ENCODE measurements at places on chromosomes 7 and 10.

- DNase-seq = no peak
Observed at GRCh38 chr10:91796331-91797047, 1.7 kb upstream of the TNKS2 start.

GRCh38 chr7:111750878-111751277 is 188.6 kb upstream of the IMMP2L start:
- DNase-seq = no peak

GRCh38 chr10:70795613-70796012 is 10.4 kb upstream of the TBATA start:
- no peak for DNase-seq

DNA sequence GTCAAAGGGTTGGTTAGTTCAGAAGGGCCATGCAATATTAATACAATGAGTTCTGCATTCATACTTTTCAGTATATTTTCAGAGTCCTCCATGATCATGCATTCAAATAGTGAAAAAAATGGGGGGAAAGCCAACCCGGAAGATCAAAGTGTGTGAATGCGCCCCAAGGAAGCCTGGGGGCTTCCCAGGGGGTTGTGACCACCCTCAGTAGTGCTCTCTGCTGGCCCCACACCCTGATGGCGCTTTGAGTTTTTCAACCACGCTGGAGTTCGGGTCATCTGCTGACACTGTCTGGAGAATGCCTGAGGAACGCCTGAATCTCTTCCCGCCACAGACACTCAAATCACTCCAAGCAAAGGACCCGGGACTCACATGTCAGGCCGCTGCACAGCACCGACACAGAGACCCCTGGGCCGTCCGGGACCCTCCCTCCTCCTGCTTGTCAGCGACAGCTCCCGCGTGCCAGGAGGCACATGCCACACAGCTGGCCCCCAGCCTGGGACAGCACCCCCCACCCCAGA is 1.0 kb downstream of the TNS3 start:
- no peak for DNase-seq

- no peak for DNase-seq
Observed at GRCh38 chr7:45007106-45007505, 7.1 kb downstream of the CCM2 start.

DNA sequence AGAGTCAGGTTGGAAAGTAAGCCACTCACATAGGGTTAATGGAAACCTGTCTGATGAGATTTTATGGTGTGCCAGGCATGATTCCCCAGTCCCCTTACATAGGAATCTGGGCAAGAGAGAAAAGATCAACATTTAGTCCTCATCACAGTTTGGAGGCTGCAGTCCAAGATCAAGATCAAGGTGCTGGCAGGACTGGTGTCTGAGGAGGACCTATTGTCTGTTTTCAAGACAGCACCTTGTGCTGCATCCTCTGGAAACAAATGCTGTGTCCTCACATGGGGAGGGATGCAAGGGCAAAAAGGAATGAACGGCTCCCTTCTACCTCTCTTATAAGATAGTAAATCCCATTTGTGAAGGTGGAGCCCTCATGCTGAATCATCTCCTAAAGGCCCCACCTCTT is 244.8 kb upstream of the GALNT17 start:
- no peak for DNase-seq

DNA sequence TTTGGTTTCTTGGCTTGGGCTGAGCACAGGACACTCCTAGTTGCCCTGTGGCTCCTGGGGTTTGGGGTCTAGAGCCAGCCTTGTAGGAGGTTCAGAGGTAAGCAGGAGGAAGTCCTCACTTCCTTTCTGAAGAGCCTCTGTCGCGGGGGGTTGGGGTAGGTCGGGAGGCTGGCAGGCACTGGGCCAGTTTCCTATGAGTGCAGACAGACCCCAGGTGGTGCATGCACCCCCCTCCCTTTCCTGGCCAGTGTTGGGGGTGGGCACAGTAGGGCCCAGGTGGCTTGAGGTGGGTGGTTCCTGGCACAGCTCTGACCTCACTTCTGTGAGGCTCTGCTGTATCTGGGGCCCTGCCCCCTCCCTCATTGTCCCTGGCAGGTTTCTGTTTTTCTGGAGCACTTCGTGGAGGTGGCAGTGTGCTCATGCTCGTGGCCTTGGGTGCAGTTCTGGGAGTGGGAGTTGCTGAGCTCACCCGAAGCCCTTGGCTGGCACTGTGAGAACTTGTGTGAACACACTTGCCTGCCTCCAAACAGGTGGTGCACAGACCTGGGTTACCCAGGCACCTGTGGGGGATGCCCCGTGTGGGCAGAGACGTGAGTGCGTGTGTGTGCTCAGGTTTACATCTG is 1.8 kb downstream of the PALD1 start:
- DNase-seq = no peak

DNA sequence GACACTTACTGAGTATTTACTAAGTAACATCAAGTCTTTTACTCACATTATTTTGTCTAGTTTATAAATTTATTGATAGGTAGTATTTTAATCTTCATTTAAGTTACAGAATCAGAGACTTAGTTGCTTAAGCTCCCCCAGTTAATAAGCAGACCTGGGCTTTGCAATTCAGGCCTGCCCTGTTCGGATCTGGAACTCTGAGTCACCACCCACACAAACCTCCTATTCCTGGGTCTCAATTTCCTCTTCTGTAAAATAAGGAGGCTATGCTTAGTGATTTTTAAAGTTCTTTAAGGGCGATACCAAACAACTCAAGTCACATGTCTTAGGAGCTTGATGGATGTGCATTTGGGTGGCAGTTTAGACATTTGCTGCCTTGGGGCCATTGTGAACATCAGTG is 3.5 kb upstream of the MGAM start:
- no peak for DNase-seq

- no peak for DNase-seq
Observed at GRCh38 chr10:132502544-132503300, 34.9 kb upstream of the INPP5A start.

- DNase-seq = peak; percentile 22
Observed at GRCh38 chr7:87600130-87601124, at the start of gene ABCB1. ABCB1 (minus strand) TSS chr7:87600884; CDS start chr7:87600184, 700 bp downstream.

Data from NCI-H2081 treated with DMSO at 0.1 percent for 48 hours (cell line).